ENCODE measurements at places on chromosomes 12 and 14.
A peak's percentile ranks its signal among the peaks of the same experiment; 100 is the strongest.

- no peak for DNase-seq
These were observed 44.3 kb downstream of the GPR65 start for GRCh38 chr14:88049266-88049665.

- peak; percentile 57 for DNase-seq
These were observed 310.1 kb downstream of the SYT1 start for GRCh38 chr12:79174626-79175025.

DNA sequence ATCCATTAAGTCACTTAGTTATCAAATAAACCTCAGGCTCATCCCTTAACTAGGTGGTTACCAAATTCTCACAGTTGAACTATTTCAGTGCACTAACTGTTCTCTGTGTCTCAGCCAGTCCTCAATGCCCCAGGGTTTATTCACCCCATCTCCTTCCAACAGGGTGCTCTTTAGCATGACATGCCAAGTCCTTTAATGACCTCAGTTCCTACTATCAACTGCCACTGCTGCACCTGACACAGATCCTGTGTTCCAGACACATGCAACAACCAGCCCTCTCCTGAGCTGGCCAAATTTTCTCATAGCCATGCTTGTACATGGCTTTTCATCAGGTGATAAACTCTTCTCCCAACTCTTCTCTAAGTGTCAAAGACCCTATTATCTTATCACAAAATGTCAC lies 80.0 kb downstream of the ATXN2 start:
- DNase-seq, result no peak

DNA sequence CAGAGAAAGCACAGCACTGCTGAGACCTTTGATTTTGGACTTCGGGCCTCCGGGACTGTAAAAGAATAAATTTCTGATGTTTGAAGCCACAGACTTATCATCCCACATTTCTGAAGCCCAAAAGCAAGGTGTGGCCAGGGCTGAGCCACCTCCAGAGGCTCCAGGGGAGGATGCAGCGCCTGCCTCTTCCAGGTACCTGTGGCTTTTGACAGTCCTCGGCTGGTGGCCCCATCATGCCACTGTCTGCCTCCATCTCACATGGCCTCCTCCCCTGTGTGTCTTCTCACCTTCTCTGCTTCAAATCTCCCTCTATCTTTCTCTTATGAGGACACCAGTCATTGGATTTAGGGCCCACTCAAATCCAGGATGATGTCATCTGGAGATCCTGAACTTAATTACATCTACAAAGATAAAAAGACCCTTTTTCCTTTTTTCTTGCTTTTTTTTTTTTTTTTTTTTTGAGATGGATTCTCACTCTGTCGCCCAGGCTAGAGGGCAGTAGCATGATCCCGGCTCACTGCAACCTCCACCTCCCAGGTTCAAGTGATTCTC lies 15.4 kb downstream of the GSC start:
- no peak for DNase-seq

DNA sequence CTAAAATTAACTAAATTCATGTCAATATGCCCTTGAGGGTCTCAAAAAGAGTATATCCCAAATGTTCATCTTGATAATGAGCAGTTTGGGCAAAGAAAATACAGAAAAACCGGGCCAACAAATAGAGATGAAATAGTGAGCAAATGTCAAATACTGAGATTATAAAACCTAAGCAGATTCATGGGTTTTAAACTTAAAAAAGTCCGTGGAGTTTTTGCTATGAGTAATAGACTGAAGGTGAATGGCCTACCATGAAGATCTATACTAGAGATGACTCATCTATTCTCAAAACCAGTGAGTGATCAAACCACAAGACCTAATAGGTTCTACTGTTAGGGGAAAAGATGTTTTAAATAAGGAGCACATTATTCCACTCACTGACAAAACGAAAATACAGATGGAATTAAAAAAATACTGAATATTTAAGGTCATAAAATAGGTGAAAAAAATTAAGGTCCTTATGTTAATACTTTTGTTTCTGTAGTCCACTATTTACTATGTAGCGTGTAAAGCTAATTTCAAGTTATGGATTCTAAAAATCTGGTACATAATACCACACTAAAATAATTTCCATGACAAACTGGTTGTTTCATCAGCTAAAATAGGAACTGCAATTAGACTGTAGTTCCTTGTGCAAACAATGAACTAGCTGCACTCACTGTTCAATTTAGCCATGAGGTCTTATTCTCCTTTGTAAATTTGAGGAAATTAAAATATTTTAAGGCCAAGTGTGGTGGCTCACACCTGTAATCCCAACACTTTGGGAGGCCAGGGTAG lies 5.0 kb downstream of the HNRNPC start:
- peak; percentile 60 for DNase-seq

DNA sequence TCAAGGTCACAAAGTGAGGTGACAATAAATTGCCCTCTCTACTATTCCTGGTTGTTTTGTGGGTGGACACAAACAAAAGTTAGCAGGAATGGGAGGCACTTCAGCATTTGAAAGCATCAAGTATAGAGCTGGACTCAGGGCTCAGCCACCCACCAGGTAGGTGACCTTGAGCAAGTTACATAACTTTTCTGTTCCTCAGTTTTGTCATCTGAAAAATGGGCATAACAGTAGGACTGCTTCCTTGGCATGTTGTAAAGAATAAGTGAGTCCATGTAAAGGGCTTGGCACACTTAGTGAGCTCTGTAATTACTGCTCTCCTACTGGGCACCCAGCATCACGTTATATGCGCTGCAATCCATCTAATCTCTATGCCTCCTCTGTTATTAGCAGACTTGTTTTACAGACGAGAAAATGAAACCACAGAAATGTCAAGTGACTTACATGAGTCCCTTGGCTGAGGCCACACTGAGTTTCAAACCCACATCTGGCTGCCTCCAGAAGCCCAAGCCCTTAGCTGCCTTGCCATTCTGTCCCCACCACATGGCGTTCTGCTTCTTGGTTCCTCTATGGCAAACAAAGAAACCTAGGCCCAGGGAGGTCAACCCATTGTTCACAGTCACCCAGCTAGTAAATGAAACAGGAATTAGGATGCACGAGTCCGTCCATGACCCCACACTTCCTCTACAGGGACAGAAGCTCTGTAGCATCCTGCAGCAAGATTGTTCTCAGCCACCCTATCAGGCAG lies 63.2 kb upstream of the SLC24A4 start:
- no peak for DNase-seq

DNA sequence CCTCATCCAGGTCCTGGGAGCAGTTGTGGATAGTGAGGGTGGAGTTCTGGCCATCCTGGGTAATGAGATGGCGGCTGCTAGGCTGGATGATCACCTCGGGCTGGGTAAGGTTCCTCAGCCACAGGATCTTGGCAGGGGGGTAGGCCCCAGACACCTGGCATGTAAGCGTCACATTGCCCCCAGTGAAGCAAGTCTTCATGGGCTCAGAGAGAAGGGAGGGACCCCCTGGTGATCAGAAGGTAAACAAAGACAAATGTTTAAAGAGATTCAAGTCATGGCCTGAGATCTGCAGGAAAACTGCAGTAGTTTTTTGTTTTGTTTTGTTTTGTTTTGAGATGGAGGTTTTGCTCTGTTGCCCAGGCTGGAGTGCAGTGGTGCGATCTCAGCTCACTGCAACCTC lies 12.8 kb upstream of the WSB2 start:
- DNase-seq, result no peak

DNA sequence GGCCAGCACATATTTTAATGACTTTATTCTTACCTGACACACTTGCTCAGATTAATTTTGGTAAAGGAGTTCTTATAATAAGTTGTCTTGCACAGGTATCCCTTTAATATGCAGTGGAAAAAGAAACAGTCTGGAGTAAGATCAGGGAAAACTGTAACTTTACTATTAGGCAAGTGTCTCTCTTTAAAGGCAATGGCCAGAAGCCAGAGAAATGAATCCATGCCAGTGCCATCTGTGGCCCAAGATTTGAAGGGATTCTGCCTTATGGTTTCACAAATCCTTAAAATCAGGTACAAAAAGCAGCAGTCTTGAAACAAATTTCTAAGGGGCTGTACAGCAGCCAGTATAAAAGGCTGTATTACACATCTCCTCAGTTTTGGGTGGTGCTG lies 22.4 kb downstream of the NFYB start:
- DNase-seq, result no peak

DNA sequence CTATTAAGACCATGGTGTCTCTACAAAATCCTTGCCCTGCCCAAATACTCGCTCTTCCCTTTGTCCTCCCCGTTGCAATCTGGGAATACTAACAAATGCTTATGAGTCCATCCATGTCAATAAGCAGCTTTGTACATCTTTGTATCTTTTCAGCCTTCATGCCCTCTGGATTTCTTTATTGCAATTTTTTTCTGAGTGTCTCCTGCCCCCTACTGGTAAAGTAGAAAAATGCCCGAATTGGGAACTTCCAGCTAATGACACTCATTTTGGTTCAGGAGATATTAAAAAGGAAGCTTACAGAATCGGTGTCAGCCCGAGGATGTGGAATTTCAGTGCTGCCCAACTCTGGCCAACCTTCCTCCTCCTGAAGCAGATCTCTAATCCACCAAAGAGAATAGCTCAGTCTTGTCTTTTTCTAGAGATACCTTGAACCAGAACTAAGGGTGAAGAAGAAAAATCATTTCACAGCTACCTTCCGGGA lies 46.0 kb downstream of the SH2B3 start:
- no peak for DNase-seq

DNA sequence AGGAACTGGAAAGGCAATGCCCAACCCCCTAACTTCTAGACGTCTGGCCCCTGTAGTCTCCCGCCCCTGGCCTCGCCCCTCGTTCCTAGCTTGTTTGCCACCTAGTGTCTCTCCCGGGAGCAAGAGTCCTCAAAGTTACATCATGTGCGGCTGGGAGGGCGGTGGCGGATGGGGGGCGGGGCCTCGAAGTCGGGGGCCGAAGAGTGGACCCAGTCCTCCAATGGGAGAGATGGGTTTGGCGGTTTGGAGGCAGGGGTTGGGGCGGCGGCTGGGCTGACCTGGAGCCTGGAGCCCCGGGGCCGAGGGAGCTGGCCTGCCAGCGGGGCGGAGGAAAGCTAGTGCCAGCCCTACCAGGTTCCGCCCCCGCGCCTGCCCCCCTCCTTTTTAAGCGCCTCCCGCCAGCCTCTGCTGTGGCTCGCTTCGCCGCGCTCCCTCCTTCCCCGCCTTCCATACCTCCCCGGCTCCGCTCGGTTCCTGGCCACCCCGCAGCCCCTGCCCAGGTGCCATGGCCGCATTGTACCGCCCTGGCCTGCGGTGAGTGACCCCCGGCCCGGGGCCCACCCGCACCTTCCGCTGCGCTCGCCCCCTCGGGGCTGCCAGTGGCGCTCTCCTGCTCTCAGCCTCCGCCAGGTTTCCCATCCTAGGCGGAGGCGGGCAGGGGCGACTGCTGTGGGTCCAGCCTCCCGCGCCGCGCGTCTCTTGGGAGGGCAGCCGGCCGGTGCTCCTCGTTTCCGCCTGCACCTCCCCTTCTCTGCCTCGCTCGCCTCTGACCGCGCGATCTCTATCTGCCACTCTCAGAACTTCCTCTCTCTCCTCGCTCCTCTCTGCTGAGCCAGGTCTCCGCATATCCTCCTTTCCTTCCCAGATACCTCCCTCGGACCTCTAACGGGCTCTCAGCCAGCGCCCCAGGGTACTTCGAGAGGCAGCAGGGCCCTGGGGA lies at the start of gene PCK2:
PCK2 (plus strand) TSS at position 411 of the 940 bp plus-strand sequence; CDS start at position 506, 95 bp downstream.
- peak; percentile 96 for DNase-seq

- DNase-seq, result no peak
These were observed 81.5 kb upstream of the KCNA1 start for GRCh38 chr12:4828176-4828575.

- DNase-seq, result no peak
These were observed 197.1 kb upstream of the ABCD2 start for GRCh38 chr12:39816671-39817185.

- peak; percentile 94 for DNase-seq
These were observed at the start of gene SNRPF for GRCh38 chr12:95858451-95859343. SNRPF (plus strand) TSS chr12:95858952; CDS start chr12:95859074, 122 bp downstream.

DNA sequence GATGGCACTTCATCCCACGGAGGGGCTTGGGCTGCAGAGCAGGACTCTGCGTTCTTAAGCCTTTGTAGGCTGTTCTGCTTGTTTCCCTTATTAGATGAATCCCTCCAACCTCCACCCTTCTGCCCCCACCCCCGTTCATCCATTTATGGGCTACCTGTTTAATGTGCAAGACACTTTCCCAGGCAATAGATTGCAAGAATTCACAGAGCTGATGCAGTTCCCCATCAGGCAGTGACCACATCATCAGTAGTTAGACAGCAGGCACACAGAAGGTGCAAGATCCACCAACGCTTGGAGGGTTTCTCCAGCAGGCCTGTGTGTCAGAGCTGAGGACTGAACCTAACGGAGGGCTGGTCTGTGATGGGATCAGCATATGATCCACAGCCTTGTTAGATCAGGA lies 1.2 kb upstream of the C1R start:
- no peak for DNase-seq

DNA sequence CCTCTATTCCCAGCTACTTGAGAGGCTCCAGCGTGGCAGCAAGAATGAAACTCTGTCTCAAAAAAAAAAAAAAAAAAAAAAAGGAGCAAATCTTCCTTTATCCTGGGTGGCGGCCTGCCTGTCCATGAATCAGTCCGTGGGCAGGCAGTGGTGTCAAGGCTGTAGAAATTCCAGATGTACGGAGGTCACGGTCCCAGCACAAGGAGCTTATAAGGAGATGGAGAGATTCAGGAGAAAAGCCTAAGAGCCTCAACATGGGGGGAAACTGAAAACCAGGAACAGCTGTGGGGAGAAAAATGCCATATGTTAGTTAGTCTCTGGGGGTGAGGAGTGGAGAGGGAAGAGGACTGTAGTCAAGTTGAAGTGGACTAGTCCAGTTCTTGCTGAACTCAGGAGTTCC lies 130.5 kb upstream of the CRY1 start:
- DNase-seq, result no peak

DNA sequence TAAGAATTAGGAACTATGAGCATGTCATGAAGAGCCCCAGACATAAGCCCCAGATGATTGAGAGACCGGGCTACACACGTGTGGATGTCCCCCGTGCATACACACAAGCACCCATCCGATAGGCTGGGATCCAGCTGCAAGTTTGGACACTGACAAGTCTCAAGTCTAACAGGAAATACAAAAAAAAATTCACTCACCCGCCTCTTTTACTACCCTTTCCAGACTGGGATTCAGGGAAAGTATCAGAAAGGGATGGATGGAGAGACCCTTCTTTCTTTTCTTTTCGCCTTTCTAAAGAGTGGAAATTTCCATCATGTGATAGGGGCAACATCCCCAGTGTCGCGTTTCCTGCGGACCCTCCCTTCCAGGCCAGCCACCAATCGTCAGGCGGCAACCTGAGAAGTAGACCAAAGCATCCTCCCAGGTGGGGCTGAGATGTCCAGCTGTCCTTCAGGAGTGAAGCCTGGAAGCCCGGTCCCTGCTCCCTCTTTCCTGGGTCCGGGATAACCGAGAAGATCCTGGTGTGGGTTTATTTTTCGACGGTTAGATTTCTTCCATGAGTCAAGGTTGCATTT lies 6.4 kb upstream of the SLC38A4 start:
- no peak for DNase-seq

GRCh38 chr14:94392510-94392935 lies 4.1 kb upstream of the SERPINA1 start:
- no peak for DNase-seq

GRCh38 chr12:47783024-47783755 lies 10.2 kb downstream of the SLC48A1 start:
- DNase-seq, result no peak

All from fibroblast of the conjunctiva (primary cell).